Mesenteric fat pad (tissue), 1 donor: ENCODE measurements at places on chromosomes 2 and 18.
A peak's percentile ranks its signal among the peaks of the same experiment; 100 is the strongest.

- DNase-seq, result no peak
These were observed 228.7 kb upstream of the SLC8A1 start for GRCh38 chr2:40680547-40680946.

DNA sequence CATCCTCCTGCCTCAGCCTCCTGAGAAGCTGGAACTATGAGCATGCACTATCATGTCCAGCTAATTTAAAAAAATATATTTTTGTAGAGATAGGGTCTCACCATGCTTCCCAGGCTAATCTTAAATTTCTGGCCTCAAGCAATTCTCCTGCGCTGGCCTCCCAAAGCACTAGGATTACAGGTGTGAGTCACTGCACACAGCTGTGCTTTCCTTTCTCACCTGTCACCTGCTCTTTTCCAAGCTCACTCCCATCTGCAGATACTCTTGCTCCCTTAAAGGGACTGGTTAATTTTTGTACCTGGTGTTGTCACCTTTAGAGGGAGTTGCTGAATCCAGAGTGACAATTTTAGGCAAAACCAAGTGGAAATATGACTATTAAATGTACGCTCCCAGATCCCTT lies 178.2 kb downstream of the LOXHD1 start:
- no peak for DNase-seq

- DNase-seq, result peak; percentile 14
These were observed 101.9 kb downstream of the CTIF start for GRCh38 chr18:48640566-48641270.

GRCh38 chr2:176669398-176670174 lies 400.3 kb downstream of the MTX2 start:
- DNase-seq, result no peak

DNA sequence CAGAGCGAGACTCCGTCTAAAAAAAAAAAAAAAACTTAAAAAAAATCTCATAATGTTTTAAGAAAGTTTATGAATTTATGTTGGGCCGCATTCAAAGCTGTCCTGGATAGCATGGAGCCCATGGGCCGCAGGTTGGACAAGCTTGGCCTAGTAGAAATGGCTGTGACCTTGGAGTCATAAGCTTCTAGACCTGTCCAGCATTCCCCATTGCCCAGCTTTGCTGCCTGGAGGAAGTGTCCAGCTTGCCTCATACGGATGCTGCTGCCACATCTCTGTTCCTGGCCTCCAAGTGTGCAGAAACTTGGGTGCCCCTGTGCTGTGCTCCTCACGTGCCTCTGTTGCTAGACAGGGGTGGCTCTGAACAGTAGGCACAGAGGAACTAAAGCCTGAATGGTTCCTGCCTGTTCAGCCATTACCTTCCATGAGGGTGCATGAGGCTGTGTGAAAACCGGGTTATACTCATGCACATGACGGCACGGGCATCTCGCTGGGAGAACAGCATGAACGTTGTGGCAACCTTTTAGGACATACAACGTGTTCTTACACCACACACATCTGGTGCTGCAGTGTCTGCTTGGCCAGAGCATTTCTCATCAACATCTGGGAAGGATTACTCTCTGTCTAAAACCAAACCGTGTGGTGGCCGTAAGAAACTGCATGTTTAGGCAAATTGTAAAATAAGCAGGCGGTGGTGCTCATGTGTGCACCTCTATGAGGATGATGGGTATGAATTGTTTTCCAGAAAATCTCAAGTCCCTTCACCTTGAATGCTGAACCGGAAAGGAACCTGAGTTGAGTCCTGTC lies 38.2 kb downstream of the FHOD3 start:
- no peak for DNase-seq

DNA sequence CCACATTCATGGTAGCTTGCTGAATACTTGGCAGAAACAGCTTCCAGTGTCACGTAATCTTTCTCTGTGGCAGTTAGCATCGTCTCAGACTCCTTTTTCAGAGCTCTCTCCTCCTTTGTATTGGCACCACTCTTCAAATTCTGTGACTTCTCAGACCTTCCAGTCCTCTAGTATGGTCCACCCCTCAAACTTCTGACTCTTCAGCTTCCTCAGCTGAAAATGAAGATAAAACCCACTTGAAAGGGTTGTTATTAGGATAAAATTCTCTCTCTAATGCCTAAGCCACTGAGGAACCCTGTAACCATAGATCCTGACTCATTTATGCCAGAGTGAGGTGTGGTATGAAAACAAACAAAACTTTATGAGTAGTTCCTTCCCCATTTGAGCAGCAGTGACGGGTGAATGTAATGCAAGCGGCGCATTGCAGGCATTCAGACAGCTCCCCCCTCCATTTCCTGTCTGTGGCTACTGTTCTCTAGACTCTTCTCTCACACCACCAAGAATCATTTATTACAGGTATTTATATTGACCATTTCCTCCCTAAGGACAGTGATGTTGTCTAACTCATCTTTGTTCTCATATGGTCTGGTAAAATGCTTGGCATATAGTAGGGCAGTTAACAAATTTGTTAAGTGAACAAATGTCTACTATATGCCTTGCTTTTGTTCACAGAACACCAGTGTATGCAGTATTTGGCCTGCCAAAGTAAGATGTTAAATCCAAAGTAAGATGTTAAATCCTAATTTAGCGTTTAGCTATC lies 35.3 kb downstream of the GALNT1 start:
- no peak for DNase-seq

- no peak for DNase-seq
These were observed 128.2 kb downstream of the KCNH7 start for GRCh38 chr2:162710287-162710890.

GRCh38 chr2:126444512-126444911 lies 211.4 kb upstream of the GYPC start:
- no peak for DNase-seq

DNA sequence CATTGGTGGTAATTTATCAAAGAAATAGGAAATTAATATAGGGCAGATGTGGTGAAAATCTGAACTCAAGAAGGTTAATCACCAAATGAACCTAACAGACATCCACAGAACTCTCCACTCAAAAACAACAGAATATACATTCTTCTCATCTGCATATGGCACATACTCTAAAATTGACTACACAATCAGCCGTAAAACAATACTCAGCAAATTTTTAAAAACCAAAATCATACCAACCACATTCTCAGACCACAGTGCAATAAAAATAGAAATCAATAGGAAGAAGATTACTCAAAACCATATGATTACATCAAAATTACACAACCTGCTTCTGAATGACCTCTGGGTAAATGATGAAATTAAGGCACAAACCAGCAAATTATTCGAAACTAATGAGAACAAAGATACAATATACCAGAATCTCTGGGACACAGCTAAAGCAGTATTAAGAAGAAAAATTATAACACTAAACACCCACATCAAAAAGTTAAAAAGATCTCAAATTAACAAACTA lies 31.0 kb downstream of the RBM43 start:
- no peak for DNase-seq

DNA sequence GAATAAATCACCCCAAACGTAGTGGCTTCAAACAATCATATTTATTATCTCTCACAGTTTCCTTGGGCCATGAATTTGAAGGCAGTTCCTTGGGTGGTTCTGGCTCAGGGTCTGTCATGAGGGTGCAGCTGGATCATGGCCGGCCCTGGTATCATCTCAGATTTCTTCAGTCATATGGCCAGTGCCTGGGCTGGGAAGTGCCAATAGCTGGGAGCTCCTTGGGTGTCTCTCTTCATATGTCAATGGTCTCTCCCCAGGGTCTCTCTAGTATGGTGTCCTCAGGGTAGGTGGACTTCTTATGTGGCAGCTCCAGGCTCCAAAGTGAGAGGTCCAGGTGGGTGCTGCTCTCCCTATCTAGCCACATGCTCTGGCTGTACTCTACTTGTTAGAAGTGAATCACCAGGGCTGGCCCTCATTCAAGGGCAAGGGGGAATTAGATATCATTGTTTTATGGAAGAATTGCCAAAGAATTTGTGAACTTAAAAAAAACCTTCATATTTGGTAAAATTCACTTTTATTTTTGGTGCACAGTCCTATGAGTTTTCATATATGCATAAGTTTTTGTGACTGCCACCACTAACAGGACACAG lies 15.4 kb downstream of the FHOD3 start:
- DNase-seq, result no peak

DNA sequence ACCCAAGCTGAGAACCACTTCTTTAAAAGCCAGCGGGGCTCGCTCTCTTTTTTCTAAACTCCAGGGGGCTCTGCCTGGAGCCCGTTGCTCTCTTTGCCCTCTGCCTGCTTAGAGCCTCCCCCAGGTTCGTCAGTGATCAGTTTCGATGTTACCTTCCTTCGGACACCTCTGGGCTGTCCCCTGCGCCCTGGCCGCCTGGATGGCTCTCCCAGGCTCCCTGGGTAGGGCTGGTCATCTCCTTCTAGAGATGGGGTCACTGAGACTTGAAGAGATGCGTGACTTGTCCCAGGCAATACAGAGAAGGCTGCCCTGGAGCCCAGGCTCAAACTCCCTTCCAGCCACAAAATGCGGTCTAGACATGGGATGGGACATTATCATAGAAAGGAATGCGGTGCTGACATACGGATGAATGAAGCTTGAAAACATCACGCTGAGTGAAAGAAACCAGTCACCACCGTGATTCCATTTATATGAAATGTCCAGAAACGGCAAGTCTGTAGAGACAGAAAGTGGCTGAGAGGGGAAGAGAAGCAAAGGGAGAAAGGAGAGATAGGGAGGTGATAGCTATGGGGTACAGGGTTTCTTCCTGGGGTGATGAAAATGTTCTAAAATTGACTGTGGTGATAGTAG lies 14.6 kb downstream of the KCNF1 start:
- no peak for DNase-seq

GRCh38 chr2:196640031-196640548 lies 575 bp downstream of the CCDC150 start:
- no peak for DNase-seq

DNA sequence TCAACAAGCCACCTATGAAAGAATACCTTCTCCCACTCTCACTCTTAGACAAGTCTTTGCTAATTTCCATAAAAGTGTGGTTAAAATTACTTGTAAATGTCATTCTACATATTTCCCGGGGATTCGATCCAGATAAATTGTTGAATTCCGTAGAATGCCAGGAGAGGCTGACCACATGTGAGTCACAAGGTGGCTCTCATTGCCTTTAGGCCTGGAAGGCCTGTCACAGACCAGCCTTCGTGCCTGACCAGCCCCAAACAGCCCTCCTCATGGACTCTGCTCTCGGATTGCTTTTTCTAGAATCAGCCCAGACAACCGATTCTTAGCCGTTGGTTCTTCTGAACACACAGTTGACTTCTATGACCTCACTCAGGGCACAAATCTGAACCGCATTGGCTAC lies 86.0 kb downstream of the RTN4 start:
- no peak for DNase-seq

- DNase-seq, result no peak
These were observed 217.8 kb downstream of the OSR1 start for GRCh38 chr2:19140463-19141208.

GRCh38 chr2:42132966-42133641 lies 36.0 kb upstream of the EML4 start:
- peak; percentile 92 for DNase-seq

GRCh38 chr18:33432857-33433256 lies 7.7 kb downstream of the CCDC178 start:
- DNase-seq, result no peak

DNA sequence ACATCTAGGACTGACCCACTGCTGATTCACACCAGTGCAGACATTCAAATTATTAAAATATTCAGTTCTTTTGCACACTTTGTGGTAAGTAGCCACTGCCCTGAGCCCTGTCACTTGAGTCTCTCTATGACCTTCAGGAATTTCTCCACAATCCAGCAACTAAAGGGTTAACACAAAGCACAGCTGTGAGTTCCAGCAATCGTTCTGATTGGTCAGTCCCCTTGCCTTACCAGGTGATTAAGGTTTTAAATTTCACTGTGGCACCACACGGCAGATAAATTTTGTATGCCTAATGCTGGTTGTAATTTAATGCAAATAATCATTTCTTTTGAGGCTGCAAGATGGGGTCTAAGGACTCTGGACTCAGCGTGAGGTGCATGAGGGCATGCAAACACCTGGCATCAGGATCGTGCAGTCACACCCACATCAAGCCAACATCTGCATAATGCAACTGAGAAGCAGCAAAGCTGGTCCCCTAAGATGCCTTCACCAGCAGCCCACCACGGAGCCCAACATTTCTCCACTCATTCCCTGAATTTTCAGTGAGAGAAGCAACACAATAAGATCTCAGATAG lies 36.6 kb downstream of the SLC14A1 start:
- DNase-seq, result no peak

- no peak for DNase-seq
These were observed 549.8 kb upstream of the NRXN1 start for GRCh38 chr2:51581636-51582267.

GRCh38 chr2:29444150-29444549 lies 328.9 kb downstream of the CLIP4 start:
- DNase-seq, result no peak
